ENCODE measurements at places on chromosomes 1 and 21. TPM values are rescaled to one million over a fixed set of nuclear protein-coding genes. Genes with fewer than 3 reads are reported as not detected.

- DNase-seq: peak; percentile 87
Measured at GRCh38 chr1:44217809-44218410, 4.6 kb downstream of the DMAP1 start.

The SLX9 gene
- total RNA-seq: 36.3 TPM

DNA sequence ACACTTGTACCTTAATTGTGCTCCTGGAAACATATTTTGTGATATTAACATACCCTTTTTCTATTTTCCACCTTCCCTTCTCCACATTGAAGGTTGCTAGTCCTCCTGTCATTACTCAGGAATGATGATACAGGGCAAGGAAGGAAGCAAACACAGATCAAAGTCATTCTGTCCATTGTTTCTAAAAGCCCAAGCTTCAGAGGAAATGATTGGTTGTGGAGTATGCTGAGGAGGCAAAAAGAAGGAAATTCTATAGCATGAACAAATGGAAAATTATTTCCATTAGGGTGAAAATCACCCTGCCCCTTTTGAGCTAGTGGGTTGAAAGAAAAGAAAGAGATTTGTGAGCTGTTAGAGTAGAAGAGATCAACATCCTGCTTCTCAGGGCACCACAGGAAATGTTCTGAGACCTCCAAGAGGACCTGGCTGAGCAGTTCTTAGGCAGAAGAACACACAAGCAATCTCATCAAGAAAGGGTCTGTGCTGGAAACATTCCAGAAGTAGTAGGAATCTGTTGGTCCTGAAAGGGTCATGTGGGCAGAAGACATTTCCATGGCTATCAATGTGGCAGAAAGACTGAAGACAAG is 29.0 kb upstream of the PRRX1 start:
- DNase-seq: no peak

GRCh38 chr1:200359610-200360163 is 50.1 kb downstream of the ZNF281 start:
- no peak for DNase-seq

The AMY1A gene
- not detected for total RNA-seq

The SV2A gene
- 42.5 TPM for total RNA-seq

- no peak for DNase-seq
Measured at GRCh38 chr1:1440262-1441001, 4.9 kb downstream of the VWA1 start.

GRCh38 chr1:215082532-215083382 is at the start of gene KCNK2:
Gene KCNK2 (plus strand): TSS chr1:215082737. CDS start chr1:215083386, 649 bp downstream.
- DNase-seq: peak; percentile 75

- peak; percentile 83 for DNase-seq
Measured at GRCh38 chr1:27403065-27403726, 10.8 kb downstream of the GPR3 start.

The KRTAP7-1 gene
- total RNA-seq: not detected

DNA sequence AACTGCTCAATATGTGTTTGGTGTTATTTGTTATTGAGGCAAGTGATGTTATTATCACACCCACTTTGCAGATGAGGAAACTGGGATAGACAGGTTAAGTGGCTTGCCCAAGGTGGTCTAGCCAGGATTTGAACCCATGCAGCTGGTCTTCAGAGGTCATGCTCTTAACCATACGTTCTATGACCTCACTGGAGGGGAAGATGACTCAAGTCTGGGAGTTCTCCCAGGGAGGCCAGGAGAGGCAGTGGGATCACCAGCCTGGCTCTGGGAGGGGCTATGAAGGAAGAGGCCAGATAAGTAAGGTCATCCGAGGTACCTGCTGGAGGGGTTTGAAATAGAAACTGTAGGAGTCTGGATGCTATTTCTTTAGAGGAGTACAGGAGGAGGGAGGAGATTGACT is 95.3 kb downstream of the NAV1 start:
- DNase-seq: no peak

GRCh38 chr21:43867948-43868347 is 2.9 kb downstream of the AGPAT3 start:
- DNase-seq: no peak

The MROH9 gene
- total RNA-seq: not detected

GRCh38 chr21:36730291-36731281 is 31.7 kb downstream of the SIM2 start:
- DNase-seq: no peak

GRCh38 chr1:87299661-87300060 is 29.0 kb upstream of the LMO4 start:
- no peak for DNase-seq

- DNase-seq: no peak
Measured at GRCh38 chr1:203931953-203932352, 70.6 kb downstream of the SNRPE start.

DNA sequence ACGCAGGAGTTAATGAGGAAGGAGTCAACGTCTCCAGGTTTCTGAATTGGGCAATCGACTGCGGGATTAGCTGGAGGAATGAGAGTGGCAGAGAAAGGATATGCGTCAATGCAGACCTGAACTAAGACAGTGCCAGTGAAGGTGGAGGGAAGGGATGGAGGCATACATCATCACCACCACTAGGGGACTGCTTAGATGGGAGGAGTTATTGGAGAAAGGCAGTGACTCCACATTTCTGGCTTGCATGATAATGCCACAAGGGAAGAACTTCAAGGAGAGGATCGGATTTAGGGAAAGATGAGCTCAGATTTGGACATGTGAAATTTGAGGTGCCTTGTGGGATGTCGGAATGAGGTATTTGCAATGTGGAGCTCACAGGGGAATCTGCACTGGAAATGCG is 17.5 kb downstream of the VASH2 start:
- peak; percentile 91 for DNase-seq

The GLIS1 gene
- total RNA-seq: 0.04 TPM

- no peak for DNase-seq
Measured at GRCh38 chr1:23283667-23284602, 60.1 kb downstream of the HNRNPR start.

- no peak for DNase-seq
Measured at GRCh38 chr1:25063591-25064416, 133.7 kb upstream of the RUNX3 start.

- DNase-seq: no peak
Measured at GRCh38 chr1:160397651-160398050, 2.7 kb upstream of the VANGL2 start.

GRCh38 chr1:77986810-77987209 is 7.9 kb upstream of the FUBP1 start:
- no peak for DNase-seq

GRCh38 chr1:2326524-2326923 is 64.8 kb downstream of the MORN1 start:
- no peak for DNase-seq

The HAPLN2 gene
- total RNA-seq: not detected

The CLIC6 gene
- 1.5 TPM for total RNA-seq

The PPP1R8 gene
- total RNA-seq: 53.8 TPM

The WNT2B gene
- 0.90 TPM for total RNA-seq

The ANGPTL3 gene
- not detected for total RNA-seq

GRCh38 chr21:16117851-16118590 is 388.2 kb downstream of the USP25 start:
- no peak for DNase-seq

GRCh38 chr1:219927956-219928790 is at the start of gene SLC30A10:
Gene SLC30A10 (minus strand): TSS chr1:219928557. CDS start chr1:219928440, 117 bp downstream.
- DNase-seq: peak; percentile 71

The SEC16B gene
- total RNA-seq: 0.70 TPM

- no peak for DNase-seq
Measured at GRCh38 chr21:27076025-27076424, 109.1 kb upstream of the ADAMTS5 start.

The CYP4A22 gene
- not detected for total RNA-seq
